ENCODE measurements at places on chromosomes 2 and 18. TPM values are rescaled to one million over a fixed set of nuclear protein-coding genes. Genes with fewer than 3 reads are reported as not detected.
A peak's percentile ranks its signal among the peaks of the same experiment; 100 is the strongest.

DNA sequence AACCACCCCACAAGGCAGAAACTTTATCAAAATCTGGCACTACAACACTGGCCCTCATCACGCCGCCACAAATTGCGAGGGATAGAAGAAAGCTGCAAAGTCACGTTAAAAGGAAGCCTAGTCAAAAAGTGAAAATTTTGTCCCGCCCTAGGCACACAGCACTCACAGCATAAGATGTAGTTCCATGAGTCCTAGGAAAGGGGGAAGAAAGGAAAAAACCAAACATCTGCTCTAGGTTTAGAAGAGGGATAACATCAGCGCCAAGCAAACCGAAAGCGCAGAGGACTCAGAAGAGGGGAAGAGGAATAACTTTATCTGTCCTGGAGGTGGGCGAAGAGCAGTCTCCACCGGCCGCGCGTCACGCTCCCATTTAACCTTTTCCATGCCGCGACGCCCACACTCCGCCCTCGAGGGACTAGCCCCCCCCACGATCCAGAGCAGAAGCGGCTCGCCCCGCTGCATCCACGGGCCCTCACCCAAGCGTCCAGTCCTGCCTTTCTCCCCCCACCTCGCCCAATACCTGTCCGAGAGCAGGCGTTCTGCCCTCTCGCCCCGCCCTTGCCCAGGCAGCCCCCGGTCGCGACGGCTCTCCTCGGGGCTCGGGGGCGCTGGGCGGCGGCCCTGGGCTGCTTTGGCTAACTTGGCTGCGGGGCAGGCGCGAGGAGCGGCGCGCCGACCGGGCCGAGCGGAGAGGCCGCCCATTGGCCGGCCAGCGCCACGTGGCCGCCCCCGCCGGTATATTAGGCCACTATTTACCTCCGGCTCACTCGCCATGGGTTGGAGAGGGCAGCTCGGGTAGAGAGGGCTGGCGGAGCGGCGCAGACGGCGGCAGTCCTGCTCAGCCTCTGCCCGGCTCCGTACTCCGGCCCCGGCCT lies at the start of gene HOXD1:
HOXD1 (plus strand) TSS at position 770 of the 875 bp plus-strand sequence. CDS start 134 bp downstream, outside the sequence.
- no peak for DNase-seq

PCARE gene
- not detected for total RNA-seq

DNA sequence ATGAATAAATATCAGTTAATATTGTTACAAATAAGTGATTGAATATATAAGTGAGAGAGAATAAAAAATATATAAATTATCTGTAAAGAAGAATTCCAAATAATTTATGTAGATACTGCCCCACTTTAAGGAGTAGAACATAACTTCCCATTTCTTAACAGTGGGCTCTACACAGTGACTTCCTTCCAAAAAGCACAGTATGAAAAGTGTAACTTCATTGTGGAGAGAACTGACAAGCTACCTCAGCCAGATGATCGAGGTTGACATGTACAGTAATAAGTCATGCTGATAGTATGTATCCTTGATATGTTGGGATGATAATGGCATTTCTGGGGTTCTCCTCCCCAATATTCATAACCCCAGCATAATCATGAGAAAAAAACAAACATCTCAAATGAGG lies 191.9 kb upstream of the FN1 start:
- DNase-seq = no peak

WDR7 gene
- 17.1 TPM for total RNA-seq

SPR gene
- total RNA-seq = 17.7 TPM

GRCh38 chr2:188752311-188752710 lies 221.9 kb upstream of the COL3A1 start:
- no peak for DNase-seq

- DNase-seq = no peak
These were observed 49.2 kb downstream of the BCL2L11 start for GRCh38 chr2:111169924-111170323.

DNA sequence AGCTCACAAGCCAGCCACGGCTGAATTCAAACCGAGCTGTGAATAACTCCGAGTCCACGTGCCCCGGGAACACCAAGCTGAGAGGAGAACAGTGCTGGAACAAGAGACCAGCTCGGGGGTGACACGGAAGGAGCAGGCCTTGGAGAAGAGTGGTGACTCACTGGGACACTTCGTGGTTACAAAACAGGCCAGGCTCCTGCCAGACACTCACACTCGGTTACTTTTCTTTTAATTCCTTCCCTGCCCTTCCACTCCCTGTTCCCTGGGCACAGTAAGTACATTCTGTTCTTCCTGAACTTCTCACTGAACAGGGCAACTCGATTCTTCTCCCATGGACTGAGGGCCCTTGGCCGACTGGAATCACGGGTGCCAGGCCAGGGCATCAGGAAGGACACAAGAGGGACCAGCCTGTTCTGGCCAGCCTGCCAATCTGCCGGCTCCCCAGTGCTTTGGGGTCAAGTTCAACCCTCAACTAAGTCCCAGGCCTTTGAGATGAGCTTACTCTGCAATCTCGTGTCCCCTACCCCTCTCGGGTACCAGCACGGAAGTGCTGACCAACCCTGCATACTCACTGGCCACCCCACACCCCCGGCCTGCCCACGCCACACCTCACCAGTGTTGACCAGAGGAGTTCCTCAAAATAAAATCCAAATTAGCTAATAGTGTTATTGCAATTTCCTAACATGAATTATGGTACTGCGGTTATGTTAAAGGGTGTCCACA lies 87.5 kb downstream of the TFCP2L1 start:
- DNase-seq = peak; percentile 46

GRCh38 chr2:48110492-48110891 lies 204.2 kb upstream of the FBXO11 start:
- DNase-seq = no peak

FER1L5 gene
- total RNA-seq = 0.86 TPM

DSG1 gene
- not detected for total RNA-seq

DNA sequence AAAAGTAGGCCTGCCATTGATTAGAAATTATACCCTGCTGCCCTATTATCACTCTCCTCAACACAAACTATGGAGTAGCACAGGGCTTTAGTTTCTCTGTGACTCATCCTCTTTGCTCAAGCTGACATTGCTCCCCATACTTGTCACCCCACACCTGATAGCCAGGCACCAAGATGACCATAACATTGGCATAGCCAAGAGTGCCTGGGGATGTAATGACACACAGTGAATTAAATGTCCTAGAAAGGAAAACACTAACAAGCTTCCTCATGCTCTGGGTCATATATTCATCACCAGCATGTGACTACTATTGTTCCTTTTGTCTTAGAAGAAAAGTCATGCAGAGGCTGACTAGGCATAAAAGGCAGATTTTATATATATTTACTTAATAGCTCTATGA lies 137.8 kb upstream of the RND3 start:
- DNase-seq = no peak

HTR2B gene
- total RNA-seq = 159 TPM

DNA sequence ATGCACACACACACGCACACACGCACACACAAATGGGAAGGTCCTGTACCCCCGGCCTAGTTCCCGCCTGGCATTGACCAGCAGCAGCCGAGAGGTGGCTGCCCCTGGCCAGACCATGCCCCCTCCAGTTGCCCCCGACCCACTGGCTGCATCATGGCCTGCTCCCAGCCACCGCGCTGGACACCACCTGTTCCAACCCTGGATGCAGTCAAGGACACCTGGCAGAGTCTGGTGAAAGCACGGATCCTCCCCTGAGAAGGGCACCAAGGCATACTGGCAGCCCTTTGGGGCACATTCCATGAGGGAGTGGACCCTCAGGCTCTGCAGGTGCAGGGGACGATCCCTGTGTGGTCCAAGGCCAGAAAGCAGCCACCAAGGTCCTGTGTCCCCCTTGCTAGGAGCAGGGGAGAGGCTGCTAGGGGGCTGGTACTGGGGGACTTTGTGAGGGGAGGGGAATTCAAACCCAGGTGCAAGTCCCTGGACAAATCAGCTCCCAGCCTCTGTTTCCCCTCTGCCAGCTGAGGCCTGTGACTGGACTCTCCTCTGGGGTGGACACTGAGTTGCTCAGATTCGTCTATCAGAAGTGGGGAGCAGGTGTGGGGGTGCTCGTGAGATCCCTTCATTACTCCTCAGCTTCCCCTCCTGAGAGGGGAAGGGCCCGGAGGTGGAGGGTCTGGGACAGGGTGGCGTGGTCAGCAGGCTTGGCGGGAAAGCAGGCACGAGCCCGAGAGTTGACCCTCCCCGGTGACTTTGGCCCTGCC lies 3.5 kb downstream of the ESPNL start:
- DNase-seq = no peak

DNA sequence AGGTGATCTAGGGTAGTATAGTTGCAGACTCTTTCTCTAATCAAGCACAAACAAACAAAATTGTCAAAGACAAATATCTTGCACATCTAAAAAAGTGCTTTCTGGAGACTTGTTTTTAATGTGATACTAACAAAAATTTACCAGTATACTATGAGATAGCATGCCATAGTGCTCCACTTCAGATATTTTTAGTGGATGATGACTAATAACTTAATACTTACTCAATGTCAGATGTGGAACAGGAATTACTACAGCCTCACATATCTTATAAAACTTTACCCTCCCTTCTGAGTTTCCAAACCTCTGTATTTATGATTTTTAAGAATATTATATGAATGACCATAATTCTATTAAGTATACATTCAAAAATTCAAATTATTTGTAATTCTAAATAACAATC lies 1162.0 kb upstream of the SLC39A10 start:
- no peak for DNase-seq

GLI2 gene
- 22.5 TPM for total RNA-seq

GRCh38 chr18:22505141-22505591 lies 87.5 kb upstream of the CTAGE1 start:
- peak; percentile 88 for DNase-seq

- peak; percentile 75 for DNase-seq
These were observed 3.1 kb upstream of the EXOC6B start for GRCh38 chr2:72828840-72829507.

GALR1 gene
- total RNA-seq = not detected

- DNase-seq = no peak
These were observed 1396.3 kb upstream of the CELF4 start for GRCh38 chr18:38961880-38962279.

RNMT gene
- 25.4 TPM for total RNA-seq

- DNase-seq = no peak
These were observed 182.1 kb downstream of the CYP26B1 start for GRCh38 chr2:71965530-71965929.

DNA sequence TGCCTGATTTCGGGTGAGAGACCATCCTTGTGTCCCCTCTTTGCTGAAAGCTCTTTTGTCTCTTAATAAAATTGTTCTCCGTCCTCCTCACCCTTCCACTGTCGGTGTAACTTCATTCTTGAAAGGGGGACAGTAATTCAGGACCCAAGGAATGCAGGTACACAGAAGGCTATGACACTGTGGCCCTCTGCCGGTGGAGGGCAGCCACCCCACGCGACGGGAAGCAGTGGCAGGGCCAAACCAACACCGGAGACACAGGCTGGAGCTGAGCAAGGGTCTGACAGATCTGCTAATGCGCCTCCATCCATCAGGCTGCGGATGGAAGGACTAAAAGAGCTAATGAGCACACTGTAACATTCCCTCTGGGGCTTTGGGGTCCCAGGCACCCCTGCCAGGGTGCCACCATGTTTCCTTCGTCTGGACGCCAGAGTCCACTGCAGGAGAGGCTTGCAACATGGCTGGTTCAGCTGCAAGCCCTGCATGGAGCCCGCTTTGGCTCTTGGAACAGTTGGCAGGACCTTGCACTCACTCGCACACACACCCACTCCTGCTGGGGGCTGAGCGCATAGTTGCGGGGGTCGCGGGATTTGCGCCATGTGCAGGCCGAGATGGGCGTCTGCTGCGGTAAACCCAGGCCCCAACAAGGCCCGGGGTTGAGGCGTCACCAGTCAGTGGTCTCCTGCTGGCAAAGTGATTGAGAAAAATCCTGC lies 544.1 kb upstream of the CDH7 start:
- no peak for DNase-seq

GRCh38 chr18:74935434-74935833 lies 273.5 kb downstream of the PTGR3 start:
- DNase-seq = no peak

Measured in fibroblast of villous mesenchyme (primary cell).